Fibroblast of skin of right biceps (primary cell): ENCODE measurements at places on chromosomes 12 and 14.

GRCh38 chr12:26750531-26751175 lies 82.3 kb downstream of the ITPR2 start:
- DNase-seq = no peak

DNA sequence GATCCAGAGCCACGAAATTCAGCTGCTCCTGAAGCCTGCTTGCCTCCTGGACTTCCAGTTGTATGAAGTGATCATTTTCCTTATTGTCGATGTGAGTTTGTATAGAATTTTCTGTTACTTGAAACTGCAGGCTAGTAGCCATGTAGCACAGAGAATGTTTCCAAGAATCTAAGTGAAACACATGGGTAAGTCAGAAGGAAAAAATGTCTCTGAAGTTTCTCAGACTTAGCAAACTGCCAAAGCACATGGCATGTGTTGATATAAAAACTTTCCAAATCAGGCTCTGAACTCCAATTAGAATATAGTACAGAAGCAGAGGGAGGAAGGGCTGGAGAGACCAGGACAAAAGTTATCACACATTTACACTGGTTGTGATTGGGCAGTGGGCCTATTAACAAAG lies 9.8 kb upstream of the PCNX1 start:
- DNase-seq = peak; percentile 88

DNA sequence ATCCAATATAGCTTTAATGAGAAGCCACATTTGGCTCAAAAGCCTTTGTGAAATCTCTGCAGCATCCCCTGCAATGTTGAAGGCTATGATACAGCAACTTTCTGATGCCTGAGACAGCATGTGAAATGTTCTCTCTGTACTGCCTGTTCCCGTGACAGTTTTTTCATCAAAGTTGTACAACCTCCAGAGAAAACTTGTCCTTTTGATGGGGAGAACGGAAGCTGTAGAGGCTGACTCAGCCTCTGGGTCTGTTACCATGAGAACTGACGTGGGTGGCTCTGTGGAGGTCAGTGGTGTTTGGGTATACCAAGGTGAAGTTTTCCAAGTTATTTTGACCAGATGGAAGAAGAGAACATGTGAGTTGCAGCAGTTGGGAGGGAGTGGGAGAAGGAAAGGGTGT lies 17.0 kb downstream of the SLC4A8 start:
- peak; percentile 16 for DNase-seq

DNA sequence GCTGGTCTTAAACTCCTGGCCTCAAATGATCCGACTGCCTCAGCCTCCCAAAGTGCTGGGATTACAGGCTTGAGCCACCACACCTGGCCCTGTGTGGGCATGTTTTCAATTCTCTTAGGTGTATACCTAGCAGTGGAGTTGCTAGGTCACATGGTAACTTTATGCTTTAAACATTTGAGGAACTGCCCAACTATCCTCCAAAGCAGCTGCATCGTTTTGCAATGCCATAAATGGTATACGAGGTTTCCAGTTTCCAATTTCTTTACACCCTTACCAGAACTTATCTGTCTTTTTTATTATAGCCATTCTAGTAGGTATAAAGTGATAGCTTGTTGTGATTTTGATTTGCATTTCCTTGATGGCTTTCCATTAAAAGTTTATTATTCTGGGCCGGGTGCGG lies 25.1 kb downstream of the RBMS2 start:
- DNase-seq = no peak

DNA sequence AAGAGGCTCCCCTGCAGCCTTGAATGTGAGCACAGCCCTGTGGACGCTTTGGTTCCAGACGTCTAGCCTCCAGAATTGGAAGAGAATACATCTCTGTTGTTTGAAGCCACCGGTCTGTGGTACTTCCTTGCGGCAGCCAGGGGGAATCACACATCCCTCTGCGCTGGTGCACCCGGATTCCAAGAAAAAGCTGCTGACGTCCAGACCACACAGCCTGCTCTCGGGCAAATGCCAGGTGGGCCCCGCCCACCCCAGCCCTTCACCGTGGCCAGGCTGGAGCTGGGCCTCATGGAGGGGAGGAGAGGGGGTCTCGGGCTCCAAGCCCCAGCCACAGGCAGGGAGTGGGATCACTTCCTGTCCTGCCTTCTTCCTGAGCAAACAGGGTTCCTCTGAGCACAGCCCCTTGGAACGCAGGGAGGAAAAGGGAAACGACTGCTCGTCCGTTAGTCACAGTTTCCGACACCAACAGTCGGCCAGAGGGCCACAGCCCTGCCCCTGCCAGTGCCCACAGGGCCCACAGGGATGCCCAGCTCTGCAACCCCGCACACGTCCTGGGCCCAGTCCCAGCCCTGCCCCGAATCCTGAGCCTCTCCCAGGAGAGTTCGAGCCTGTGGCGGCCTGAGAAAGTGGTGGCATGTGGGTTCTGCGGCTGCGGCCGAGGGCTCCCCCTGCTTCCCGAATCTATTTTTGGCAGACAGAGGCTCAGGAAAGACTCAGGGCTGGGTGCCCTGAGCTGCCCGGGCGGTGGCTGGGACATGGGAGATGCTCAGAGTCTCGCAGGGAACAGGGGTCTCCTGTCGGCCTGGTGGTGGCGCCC lies 85.3 kb downstream of the RFLNA start:
- peak; percentile 93 for DNase-seq

- no peak for DNase-seq
Measured at GRCh38 chr14:31292937-31293616, 85.5 kb upstream of the HECTD1 start.

- peak; percentile 67 for DNase-seq
Measured at GRCh38 chr14:75125617-75126016, 1.2 kb downstream of the NEK9 start.

- no peak for DNase-seq
Measured at GRCh38 chr12:81207173-81207572, 129.3 kb downstream of the ACSS3 start.

GRCh38 chr12:114355389-114356088 lies 50.4 kb downstream of the TBX5 start:
- DNase-seq = no peak
